Head of caudate nucleus (tissue), 42 donors: ENCODE measurements at places on chromosomes 3 and 15.
A peak's percentile ranks its signal among the peaks of the same experiment; 100 is the strongest.

GRCh38 chr3:197183582-197183981 lies 114.8 kb downstream of the DLG1 start:
- peak; percentile 33 for DNase-seq

GRCh38 chr3:119225121-119225520 lies 15.6 kb downstream of the B4GALT4 start:
- no peak for DNase-seq

DNA sequence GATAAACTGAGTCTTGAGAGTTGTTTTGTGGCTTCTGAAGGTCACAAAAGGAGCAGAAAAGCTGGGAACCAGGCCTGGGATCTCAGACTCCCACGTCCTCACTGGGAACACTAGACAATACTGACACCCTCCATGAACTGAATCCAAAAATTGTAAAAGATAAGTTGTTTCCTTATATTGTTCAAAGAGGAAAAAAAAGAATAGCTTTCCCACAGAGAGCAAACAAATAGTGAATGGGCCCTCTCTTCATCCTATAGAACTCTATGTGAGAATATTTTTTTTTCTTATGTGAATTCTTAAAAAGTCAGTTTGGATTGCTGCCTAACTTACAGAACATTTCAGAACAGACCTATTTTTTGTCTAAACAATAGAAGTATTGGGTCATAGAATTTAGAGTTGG lies 203.5 kb downstream of the MECOM start:
- no peak for DNase-seq

- no peak for DNase-seq
These were observed 242.6 kb upstream of the AGTR1 start for GRCh38 chr3:148455098-148455497.

GRCh38 chr15:90419206-90419605 lies 31.2 kb downstream of the IQGAP1 start:
- DNase-seq, result no peak

DNA sequence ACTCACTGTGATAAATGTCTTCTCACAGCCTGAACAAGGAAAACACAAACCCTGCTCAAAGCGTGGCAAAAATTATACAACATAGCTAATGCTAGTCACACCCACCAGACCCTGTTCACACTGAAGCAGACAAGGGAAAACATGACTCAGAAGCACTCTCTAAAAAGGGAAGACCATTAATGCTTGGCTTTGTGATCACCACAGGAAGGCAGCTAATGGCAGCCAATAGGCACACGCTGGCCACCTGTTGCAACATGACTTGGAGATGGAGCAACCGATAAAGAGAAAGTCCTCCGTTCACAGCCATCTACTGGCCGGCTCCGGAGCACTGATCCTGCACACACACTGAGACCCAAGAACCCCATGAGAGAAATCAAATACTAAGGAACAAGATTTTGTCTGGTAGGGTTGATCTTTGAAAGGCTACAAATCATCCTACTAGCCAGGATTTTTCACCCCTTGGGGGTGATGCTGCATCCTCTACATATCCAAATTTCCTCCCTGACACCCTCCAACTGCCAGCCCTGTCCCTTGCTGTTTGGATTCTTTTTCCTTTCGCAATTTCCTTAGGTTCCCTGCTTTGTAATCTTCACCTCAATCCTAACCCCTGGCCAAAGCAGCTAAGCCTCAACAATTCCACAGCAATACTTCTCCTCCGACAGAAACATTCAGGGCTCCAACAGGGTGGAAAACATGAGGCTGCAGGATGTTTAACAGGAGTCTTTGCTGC lies 3.2 kb downstream of the ZXDC start:
- peak; percentile 69 for DNase-seq

GRCh38 chr3:13268961-13269441 lies 151.1 kb downstream of the NUP210 start:
- no peak for DNase-seq

DNA sequence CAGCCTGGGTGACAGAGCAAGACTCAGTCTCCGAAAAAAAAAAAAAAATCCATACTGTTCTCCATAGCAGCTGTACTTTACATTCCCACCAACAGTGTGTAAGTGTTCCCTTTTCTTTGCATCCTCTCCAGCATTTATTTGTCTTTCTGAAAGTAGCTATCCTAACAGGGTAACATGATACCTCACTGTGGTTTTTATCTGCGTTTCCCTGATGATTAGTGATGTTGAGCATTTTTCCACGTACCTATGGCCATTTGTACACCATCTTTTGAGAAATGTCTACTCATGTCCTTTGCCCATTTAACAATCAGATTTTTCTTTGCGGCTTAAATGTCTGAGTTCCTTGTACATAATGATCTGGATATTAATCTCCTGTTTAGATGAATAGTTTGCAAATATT lies 119.3 kb downstream of the RFX7 start:
- DNase-seq, result no peak

DNA sequence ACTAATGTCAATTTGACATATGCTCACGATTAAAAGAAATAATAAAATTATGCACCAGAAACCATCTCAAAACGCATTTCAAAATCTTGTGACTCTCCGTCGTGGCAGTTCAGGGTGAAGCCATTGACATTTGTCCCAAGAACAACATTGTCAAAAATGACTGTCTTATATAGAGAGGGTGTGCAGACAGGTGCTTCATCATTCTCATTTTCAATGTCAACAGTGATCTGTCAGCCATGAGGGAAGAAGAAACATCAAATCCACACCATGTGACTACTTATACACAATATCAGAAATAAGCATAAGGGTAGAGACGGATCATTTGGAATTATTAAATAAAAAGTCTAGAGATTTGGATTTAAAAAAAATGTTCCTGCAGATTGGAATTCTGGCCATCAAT lies 65.1 kb upstream of the C3orf49 start:
- DNase-seq, result no peak

DNA sequence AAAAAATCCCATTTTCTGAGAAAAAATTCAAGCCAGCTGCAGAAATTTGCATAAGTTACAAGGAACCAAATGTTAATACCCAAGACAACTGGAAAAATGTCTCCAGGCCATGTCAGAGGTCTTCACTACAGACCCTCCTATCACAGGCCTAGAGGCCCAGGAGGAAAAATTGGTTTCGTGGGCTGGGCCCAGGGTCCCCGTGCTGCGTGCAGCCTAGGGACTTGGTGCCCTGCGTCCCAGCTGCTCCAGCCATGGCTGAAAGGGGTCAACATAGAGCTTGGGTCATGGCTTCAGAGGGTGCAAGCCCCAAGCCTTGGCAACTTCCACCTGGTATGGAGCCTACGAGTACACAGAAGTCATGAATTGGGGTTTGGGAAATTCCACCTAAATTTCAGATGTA lies 78.0 kb downstream of the MYH15 start:
- no peak for DNase-seq

- no peak for DNase-seq
These were observed 18.1 kb downstream of the MCF2L2 start for GRCh38 chr3:183410280-183410679.

DNA sequence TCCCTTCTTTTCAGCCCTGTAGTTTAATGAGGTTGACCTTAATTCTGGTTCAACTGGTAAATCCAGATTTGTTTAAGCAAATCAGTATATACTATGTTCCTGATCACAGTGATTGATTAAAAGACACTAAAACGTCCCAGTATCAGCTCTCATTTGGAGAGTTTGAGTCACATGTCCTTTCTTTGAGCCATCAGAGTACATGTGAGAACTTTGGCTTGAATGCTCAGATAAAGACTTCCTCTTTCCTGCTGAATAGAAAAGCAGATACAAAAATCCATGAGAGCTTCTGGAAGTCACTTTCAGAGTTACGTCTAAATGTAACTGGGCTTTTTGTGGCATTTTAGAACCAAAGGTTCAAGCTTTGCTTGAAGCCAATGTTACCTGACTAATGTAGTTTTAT lies 341.8 kb upstream of the SATB1 start:
- DNase-seq, result no peak

GRCh38 chr3:118754406-118755252 lies 280.0 kb downstream of the IGSF11 start:
- DNase-seq, result no peak

DNA sequence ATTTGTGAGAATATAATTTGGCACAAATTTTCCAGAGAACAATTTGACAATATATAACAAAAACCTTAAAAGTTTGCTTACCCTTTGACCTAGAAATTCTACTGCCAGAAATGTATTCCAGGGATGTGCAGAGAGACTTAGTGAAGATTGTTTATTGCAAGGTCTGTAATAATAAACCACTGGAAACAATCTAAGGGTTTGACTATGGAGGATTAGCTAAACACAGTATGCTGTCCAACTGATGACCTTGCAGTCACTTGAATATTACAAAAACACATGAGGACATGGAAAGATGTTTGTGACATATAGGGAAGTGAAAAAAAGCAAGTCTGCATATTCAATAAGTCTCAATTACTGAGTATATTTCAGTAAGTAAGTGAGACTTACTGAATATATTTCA lies 48.1 kb upstream of the CDV3 start:
- DNase-seq, result no peak

DNA sequence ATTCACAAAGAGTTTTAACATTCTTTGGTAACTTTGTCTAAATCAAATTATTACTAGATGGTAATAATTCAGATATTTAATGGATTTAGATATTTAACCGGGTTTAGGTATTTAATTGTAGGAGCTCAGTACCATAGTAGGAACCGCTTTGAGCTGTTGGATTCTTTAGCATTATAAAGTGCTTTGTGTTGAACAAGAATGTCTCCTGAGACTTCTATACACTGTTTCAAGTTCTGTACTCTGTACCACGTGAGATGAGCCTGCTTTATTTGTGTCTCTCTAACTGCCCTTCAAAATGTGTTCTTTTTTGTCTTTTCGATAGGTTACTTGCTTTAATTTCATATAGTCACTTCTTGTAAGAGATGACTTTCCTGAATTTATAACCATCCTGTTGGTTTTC lies 36.0 kb downstream of the ZFAND6 start:
- DNase-seq, result no peak

DNA sequence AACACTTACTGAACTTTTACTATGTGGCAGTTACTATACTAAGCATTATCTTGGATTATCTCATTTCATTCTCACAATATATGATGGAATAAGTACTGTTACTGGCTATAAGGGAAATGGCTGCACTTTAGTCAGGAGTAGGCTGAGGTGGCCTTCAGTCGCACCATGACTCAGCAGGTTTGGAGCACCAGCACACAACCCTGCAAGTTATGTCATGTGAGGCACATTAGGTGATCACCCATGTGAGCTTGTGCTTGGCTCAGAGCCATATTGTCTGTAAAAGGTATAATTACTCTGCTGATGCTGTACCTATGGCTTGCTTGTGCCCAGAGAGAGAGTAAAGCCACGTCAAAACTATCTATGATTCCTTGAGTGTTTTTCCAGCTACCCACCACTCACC lies 54.1 kb upstream of the TIPARP start:
- no peak for DNase-seq

- DNase-seq, result no peak
These were observed 143.5 kb downstream of the GADL1 start for GRCh38 chr3:30750967-30751366.

- no peak for DNase-seq
These were observed 2.3 kb downstream of the RBM5 start for GRCh38 chr3:50090984-50091383.

DNA sequence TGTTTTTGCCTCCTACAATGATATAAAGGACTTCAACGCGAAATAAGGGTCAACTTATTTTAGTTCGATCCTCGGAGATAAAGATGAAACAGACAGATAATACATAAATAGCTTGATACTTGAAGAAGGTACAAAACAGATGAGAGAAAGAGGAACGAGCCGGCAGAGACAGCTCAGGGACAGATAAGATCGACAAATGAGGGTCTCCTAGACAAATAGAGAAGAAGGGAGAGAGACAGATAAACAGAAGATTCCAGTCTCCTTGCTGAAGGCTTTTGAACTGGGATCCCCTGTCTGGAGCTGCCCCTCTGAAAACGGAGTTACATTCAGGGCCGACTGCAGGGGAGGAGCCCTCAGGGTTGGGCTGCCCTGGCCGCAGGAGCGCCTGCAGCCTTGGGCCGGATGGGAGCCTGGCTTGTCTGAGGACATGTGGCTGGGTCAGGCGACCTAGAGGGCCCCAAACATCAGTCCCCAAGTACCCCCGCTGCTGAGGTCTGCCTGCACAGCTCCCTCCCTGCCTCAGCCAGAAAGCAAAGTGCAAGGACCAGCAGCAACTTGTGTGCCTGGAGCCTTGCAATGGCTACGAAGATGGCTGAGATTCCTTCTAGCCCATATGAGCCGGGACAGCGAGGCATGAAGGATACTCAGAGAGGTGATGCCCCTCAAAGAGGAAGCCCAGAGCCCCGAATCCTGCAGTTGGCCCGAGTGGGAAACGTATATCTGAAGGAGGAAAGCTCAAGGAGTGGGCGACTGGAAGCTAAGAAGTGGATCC lies 926 bp upstream of the SKOR1 start:
- no peak for DNase-seq
